HT1080 (cell line): ENCODE measurements at places on chromosomes 3 and 15.
A peak's percentile ranks its signal among the peaks of the same experiment; 100 is the strongest.

- DNase-seq = no peak
Measured at GRCh38 chr3:151112731-151113130, 27.3 kb downstream of the MED12L start.

DNA sequence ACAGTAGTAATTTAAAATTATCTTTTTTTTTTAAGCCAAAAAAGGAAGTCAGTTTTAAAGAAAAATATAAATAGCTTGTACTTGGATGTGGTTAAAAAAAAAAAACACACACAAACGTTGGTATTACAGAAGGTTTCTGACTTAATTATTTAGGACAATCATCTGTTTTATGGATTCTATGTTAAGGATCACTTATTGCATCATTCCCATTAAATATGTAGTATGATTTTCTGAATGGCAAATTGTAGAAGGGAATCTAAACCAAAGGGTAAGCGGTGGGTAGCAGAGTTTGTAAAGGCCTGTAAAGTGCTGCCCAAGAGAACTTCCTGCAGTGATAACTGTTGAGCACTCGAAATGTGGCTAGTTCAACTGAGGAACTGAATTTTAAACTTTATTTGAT lies 8.0 kb downstream of the SENP2 start:
- no peak for DNase-seq

DNA sequence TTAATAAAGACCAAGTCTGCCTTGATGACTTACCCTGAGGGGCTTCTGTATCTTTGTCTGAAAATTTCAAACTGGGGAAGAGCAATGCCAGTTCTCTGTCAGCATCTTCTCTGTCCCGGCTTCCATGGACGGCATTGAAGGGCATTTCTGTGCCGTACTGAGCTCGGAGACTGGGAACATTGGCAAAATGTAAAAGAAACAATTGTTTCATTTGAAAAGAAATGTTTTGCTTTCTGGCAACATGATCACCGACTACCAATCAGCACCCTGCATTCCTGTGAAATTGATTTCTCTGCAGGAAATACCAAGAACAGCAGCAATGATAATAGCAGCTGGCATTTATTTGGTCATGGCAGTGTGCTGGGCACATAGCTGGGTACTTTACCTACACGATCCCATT lies 26.2 kb downstream of the NME9 start:
- no peak for DNase-seq

DNA sequence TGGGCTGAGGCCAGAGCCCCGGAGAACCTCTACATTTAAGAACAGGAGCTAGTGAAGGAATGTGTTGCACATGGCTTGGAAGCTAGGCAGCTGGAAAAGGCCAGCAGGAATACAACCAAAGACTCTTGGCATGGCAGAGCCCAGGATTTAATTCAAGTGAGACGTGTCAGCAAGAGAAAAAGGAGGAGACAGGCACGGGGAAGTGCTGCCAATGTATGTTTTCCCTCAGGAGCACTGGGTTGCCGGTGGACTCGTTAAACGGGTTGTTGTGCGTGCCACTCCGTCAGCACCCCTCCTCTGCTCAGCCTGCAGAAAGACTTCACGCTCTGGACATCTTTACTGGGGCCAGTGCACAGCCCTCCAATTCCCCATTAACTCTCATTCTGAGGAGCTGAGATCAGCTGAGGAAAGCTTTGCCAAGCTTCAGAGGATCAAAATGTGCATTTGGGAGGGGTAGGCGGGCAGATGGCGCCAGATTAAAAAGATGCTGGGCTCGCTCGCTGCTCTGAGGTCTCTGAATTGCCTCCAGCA lies 103.7 kb downstream of the PDZRN3 start:
- no peak for DNase-seq

DNA sequence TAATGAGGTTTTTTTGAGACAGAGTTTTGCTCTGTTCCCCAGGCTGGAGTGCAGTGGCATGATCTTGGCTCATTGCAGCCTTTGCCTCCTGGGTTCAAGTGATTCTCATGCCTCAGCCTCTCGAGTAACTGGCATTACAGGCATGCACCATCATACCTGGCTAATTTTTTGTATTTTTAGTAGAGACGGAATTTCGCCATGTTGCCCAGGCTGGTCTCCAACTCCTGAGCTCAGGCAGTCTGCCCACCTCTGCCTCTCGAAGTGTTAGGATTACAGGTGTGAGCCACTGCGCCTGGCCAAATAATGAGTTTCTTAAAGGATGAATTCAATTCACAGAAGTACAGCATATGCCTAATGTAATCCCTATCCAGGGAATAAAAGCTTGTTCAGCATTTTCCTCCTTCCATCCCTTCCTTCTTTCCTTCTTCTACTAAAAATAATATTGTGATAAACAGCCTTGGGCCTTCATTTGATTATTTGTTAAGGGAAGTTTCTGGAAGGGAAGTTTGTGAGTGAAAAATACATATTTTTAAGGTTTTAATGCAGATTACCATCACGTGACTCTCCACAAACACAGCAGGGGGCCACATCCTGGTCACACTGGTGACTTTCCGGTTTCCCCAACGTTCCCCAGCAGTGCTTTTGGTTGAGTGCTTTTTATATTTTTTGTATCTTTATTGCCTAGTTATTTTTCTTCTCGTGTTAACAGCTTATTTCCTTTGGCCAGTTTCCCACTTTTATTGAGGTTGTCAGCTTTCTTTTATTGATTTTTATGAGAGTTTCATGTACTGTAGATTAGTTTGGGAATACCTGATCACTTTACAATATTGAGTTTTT lies 116.8 kb downstream of the USP13 start:
- no peak for DNase-seq

GRCh38 chr15:52428297-52428696 lies 100.4 kb downstream of the MYO5A start:
- no peak for DNase-seq

- DNase-seq = no peak
Measured at GRCh38 chr3:58092521-58092920, 84.3 kb downstream of the FLNB start.

- DNase-seq = no peak
Measured at GRCh38 chr15:26525096-26525495, 247.8 kb downstream of the GABRB3 start.

- DNase-seq = no peak
Measured at GRCh38 chr3:31934018-31934417, 47.0 kb downstream of the OSBPL10 start.

- no peak for DNase-seq
Measured at GRCh38 chr3:18127859-18128681, 297.1 kb downstream of the SATB1 start.

- peak; percentile 75 for DNase-seq
Measured at GRCh38 chr15:60006203-60006862, 2.2 kb downstream of the FOXB1 start.

GRCh38 chr3:136194409-136195257 lies 1.5 kb downstream of the MSL2 start:
- DNase-seq = peak; percentile 41

GRCh38 chr3:52183786-52184445 lies 14.0 kb upstream of the ALAS1 start:
- no peak for DNase-seq

DNA sequence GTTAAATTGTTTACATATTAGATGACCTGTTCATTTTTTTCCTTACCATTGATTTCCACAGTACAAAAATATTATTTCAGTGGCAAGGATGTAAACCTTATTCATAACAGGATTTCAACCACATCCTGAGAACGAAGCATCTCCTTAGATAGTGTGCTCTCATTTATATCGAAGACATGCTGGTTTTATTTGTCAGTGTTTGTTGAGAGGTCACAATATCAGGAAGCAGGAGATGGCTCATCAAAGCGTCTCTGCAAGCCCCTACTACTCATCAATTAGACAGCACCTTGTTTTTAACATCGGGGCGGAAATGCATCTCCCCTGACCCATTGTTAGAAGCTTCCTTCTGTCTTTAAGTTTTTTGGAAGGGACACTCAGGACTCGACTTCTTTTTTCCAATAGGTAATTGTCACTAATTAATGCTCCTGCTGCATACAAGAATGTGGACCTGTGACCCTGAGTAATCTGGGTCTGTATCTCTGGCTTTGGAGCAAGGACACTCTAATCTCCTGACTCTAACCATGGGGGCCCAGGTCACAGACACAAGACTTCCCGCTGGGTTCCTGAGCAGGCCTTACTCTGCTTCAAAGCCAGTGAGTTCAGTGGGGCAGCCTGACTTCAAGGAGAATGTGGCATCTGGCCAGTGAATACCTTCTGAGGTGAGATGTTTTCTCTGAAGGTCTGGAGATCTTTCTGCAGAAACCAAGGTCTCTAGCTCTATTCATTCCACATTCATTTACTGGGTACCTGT lies 50.3 kb downstream of the MECOM start:
- no peak for DNase-seq

DNA sequence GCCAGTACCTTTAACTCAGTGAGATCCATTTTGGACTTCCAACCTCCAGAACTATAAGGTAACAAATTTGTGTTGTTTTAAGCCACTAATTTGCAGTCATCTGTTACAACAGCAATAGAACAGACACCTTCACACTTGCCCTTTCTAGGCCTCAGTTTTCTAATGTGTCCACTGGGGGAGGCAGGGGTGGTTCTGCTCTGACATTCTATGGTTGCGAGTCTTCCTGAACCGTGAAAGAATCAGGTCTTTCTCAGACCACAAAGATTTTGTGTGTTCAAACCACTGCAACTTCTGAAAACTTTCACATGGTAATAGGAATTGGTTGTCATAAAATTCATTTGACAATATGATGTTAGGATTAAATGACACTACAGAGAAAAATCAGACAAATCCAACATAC lies 26.8 kb upstream of the CSTA start:
- DNase-seq = no peak

- DNase-seq = peak; percentile 68
Measured at GRCh38 chr15:50051811-50052419, 67.1 kb downstream of the ATP8B4 start.

DNA sequence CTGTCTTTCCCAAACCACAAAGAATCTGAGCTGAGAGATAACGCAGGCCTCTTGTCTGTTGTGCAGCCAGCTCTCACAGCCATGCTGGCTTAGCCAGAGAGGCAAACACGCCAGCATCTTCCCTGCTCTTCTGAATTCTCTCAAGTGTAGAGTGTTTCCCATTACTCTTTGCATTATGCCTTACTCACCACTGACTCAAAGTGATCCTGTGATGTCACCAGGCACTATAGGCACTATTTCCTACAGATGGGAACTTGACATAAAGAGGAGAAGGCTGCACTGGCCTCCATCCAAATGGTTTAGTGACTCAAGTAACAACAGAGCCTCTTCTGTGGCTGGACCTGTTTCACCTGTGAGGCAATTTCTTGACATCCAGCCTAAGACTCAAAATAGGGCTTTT lies 44.4 kb downstream of the PDZRN3 start:
- peak; percentile 67 for DNase-seq

DNA sequence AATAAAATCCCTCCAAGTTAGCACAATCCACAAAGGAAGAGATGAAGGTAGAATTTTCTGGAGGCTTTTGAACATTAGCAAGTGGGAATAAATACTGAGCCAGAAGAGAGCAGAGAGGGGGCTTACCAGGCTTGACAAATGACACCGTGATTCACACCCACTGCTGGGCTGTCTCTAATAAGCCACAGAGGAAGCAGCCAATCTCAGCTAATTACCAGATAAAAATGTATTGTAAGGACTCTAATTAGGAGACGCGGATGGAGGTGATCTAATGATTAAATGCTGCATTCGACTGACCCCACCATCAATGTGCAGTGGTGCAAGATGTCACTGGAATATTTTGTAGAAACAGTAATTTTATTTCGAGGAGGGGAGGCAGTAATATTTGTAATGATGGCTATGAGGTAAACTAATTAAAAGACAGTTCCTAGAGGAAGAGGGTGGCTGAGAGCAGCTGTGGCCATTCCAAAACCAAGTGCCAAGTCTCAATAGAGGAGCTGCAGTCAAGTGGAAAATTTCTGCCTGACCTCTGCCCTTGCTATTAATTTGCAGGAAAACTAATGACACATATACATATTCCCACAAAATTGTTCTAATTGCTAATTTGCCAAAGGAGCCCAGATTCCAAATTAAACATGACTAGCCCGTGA lies 602.2 kb downstream of the FOXP1 start:
- DNase-seq = no peak

DNA sequence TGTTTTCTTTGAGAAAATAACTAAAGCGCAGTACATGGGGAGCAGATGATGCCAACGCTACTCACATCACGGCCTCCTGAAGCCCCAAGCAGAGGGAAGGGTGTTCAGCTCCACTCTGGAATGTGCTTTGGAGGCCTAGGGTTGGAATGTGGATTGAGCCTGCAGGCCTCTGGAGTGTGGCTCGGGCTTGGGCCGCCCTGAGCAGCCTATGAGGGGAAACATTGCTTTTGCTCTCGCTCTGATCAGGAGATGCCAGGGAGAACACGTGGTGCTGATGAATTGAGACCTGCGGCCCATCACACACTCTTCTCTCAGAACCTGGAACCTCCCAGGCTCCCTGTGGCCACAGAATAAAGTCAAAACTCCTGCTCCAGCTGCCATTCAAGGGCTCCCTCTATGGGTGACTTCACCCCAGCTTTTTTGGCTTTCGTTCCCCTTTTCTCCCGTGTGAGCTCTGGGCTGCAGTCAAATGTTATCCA lies 23.3 kb downstream of the CCDC13 start:
- peak; percentile 14 for DNase-seq

DNA sequence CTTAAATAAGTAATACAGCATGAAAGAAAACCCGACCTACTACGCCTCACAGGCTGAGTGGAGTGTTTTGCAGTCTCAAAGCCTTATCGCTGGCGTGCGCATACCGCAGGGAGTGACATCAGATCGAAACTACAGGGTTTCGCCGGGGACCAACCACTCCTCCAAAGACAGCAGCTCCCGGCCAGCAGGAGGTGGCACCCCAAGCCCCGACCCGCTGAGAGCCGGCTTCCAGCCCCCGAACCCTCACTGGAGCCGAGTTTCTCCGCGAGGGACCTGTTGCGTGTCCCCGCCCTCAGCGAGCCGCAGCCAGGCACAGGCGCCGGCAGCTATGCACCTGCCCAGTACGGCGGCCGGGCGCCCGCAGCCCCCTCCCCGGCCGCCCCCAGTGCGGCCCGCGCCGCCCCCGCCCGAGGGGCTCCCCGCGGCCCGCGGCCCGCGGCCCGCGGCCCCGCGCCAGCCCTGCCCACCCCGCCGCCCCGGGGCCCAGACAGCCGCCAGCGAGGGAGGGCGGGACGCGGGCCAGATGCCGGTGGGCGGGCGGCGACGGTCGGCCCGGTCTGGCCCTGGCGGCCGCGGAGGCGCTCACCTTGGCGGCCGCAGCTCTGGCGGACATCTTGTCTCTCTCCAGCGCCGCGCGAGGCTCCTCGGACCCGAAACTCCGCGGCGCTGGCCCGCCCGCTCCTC lies 710 bp downstream of the TJP1 start:
- DNase-seq = peak; percentile 72

DNA sequence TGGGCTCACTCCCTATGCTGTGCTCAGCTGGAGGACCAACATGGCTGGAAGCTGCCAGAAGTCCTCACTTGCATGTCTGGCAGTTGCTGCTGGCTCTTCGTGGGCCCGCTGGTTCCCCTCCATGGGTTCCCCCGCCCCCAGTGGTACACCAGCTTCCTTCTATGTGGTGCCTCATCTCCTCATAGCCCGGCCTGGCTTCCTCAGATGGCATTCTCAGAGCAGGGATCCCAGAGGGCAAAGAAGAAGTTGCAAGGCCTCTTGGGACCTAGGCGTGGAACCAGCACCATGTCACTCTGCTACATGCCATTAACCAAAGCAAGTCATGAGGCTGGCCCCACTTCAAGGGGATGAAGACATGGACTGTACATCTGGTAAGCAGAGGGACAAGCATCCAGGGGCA lies 2.9 kb upstream of the CFAP92 start:
- no peak for DNase-seq
